ENCODE measurements at places on chromosomes 11 and 22.

DNA sequence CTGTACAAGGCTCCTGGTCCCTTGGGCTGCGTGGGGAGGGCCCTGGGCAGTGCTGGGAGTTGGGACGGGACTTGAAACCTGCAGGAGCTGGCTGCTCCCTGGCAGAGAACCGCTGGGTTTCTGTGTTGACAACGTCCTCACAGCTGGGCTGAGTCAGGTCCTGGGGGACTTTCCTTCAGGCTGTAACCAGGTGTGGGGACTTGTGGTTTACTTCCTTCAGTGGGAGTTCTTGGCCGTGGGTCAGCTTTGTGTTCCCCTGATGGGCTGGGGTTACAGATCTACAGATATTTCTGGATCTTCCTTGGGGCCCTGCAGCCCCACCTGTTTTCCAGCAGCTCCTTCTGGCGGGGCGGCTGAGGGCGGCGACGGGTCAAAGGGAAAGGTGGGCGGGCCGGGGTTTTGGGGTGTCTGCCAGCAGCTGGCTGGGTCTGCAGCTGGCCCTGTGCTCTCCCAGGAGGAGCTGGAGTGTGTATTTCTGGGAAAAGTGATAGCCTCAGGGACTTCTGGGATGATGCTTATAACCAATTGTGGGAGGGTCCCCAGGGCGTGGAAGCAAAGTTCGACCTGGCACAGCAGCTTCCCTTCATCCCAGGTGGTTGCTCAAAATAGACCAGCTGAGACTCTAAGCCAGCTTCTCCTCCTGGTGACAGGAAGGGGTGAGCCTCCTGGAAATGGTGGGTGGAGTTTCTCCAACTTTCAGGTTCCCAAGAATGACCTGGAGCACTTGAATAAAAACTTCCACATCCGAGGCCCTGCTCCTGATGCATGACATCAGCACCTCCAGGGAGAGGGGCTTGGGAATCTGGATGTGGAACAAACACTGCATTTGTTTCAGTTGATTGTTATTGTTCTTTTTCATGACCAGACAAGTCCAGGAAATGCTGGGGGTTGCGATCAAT lies 19.1 kb downstream of the ST14 start:
- no peak for DNase-seq

- no peak for DNase-seq
These were observed 65.8 kb downstream of the CSTPP1 start for GRCh38 chr11:47002390-47002789.

DNA sequence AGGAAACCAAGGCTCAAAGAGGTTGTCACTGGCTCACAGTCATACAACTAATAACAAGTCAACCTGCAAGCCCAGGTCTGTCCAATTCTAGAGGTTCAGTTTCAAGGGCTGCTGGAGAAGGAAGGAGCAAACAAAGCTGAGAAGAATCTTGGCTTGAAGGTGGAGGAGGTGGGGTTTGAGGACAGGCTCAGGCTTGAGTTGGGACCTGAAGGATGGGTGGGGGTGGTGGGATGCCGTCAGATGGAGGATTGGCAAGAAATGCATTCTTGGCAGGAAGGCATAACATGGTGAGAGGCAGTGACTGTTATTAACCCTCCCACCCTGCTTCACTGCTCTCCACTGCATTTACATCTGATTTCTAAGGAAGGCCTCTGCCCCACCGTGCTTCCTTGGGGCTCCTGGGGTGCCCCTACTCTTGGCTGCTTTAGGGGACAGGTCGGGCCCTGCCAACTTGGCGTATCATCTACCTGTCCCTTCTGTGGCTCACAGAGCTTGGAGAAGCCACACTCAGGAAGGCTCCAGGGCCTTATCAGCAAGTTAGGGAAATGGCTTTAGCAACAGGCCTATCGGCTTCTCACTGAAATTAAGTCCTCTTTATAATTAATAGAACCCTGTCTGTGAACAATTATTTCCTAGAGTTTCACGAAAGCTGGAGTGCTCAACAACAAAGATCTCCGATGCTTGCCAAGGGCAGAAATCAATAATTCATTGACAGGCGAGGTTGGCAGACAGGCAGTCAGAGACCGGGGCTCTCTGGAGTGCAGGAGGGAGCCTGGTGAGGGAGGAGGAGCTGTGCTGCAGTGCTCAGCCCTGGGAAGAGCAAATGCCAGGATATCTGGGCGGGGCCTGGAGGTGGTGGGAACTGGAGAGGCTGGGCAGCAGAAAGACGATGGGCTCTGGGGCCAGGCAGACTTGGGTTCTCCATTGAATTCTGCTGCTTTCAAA lies 84.9 kb upstream of the NARS2 start:
- DNase-seq: no peak

DNA sequence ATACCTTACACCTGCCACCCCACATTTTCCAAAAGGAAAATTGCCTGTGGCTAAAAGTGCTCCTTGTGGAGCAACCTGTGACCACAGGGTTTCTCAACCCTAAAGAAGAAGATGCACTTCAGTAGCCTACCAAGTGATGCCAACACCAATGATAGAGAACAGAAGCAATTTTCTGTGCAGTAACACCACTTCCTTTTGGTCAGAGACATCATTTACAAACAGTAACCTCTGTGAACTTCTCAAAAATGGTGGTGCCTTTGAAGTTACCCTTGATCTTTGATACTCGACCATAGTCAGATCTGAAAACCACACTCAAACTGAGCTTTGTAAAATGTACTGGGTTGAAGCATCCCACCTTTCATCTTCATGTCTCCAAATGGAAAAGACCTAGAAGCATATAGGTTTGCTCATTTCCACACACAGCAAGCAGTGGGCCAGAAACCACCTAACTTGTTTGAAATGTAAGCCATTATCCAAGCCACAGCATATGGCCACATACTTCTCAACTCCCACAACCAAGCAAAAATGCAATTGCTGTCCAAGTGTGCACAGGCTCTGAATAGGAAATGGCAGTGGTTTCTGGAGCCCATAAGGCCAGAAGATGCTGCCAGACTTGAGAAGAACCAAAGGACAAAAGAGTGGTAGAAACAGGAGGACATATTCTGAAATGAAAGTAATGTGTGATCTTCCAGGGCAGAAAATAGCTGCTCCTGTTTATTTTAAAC lies 24.3 kb downstream of the MPPED2 start:
- no peak for DNase-seq

DNA sequence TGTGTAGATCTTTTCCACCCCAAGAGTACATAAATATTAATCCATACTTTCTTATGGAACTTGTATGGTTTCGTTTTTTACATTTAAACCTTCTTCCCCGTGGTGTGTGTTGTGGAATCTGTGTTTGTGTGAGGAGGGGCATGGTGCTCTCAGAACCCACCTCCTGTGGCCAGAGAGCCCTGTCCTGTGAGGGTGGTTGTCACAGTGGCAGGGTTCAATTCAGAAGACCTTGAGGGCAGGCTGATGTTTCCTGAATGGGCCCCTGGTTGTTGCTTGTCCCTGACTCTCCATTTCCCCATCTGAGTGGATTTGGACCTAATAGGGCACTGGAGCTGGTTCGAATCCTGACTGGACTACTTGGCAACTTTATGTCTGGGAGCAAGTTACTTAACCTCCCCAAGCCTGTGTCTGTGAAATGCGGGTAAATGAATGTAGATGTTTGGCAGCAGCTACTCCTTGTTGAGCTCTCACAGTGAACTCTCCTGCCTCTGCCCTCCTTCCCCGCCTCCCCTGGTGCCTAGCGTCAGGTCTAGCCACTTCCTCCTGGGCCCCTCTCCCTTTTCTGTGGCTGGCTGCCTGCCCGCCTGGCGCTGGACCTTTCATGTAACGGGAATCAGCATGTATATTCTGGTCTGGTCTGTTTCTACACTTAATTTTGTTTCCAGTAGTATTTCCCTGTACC lies 7.3 kb downstream of the NEAT1 start:
- DNase-seq: peak; percentile 19

DNA sequence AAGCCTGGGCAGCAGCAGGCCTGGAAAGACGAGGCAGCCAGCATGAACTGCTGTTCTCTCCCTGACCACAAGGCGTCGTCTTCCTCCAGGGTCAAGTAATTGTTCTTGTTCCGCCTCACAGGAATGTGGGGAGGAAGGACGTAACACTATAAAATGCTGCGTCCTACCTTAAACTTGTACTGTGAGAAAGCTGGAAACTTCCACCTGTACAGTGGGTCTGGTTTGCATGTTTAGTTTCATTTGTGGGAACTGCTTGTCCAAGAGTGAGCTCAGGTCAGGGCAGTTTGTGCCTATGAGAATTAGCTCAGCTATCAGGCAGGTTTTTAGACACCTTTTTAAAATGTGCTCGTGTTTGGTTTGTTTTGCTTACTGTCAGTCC lies 55.2 kb downstream of the PANX1 start:
- no peak for DNase-seq

- peak; percentile 67 for DNase-seq
These were observed 3.9 kb downstream of the UCP3 start for GRCh38 chr11:74004759-74005615.

DNA sequence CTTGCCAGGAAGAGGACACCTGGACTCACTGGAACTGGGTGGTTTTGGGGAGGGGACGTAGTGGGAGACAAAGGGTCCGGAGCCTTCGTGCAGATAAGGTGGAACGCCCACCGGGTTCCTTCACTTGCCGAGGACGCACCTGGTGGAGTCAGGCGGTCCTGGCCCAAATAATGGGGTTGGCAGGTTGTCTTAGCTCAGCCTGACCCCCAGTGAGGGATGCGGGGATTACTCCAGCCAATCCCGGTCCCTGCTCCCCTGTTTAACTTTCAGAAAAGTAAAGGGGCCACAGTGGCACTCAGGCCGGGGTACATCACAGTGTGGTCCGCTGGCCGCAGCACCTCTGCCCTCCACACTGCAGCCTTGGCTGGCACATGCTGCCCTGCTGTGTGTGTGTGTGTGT lies 18.0 kb downstream of the A4GALT start:
- no peak for DNase-seq

Measured in stimulated activated CD8-positive, alpha-beta memory T cell treated with anti-CD3 and anti-CD28 coated beads, Interleukin-7, amount 100 ng/mL, for 4 hours (primary cell).